Stimulated activated CD8-positive, alpha-beta memory T cell treated with anti-CD3 and anti-CD28 coated beads, Interleukin-4, amount 100 ng/mL, for 1 hour (primary cell): ENCODE measurements at places on chromosomes 2 and 18.

- no peak for DNase-seq
These were observed 150.6 kb downstream of the ZNF236 start for GRCh38 chr18:76972846-76973519.

DNA sequence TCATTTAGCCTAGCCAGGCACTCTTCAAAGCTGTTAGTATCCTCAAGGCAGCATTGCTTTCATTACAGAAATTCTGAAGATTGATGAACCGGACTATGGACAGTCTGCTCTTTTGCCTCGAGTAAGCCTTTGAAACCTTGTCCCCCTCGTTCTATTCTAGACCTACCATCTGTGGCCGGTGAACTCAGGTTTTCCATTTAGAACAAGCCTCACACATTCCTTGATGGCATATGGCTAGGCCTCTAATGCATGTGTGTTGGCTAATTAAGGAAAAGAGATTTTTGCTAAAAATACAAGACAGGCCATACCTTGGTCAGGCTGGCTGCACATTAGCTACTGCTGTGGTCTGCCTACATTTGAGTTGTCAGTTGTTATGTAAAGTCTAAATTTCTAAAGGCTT, 111.8 kb downstream of the CERS6 start:
- DNase-seq, result no peak

DNA sequence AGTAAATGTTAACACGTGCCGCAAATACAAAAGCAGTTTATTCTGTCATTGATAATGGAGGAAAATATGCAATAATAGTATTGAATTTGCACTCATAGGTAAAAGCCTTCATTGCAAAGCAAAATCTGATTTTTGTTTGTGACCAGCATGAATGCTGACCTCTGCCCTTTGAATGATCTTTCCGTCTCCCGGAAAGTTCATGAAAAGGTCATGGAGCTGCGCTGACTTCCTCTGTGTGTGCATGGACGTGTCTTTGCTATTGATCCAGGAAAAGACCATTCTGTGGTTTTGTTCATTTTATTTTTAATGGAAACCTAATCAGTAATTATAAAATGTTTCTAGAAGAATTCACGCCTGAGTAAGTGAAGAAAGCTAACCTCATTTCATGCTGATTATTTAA, 320.0 kb downstream of the MTX2 start:
- no peak for DNase-seq

DNA sequence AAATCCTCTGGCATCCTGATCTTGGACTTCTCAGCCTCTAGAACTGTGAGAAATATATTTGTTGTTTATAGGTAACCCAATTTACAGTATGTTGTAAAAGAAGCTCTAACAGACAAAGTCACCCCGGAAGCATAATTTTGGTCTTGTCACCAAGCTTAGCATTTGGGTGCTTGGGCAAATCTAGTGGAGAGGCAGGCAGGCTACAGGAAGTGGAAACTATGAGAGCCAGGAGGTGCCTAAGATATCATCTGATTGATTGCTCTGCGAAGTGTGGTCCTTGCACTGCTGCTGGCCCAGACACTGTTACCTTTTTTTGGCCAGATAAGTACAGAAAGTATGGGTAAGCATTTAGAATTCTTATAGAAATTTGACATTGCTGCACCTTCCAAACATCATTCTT, 102.9 kb downstream of the CDC42EP3 start:
- DNase-seq, result no peak

DNA sequence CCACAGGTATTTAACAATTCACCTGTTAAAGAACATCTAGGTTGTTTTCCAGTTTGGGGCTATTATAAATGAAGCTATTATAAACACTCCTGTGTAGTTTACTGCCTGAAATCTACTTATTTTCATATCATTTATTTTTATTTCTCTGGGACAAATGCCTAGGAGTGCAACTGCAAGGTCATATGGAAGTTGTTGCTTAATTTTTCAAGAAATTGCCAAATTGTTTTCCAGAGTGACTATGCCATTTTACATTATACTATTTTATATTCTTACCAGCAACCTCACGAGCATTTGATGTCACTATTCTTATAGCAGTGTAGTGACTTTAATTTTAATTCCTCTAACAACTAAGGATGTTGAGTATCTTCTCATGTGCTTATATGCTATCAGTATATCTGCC, 298.4 kb downstream of the EXOC6B start:
- no peak for DNase-seq

GRCh38 chr18:35776473-35776872, 194.9 kb downstream of the GALNT1 start:
- DNase-seq, result no peak

DNA sequence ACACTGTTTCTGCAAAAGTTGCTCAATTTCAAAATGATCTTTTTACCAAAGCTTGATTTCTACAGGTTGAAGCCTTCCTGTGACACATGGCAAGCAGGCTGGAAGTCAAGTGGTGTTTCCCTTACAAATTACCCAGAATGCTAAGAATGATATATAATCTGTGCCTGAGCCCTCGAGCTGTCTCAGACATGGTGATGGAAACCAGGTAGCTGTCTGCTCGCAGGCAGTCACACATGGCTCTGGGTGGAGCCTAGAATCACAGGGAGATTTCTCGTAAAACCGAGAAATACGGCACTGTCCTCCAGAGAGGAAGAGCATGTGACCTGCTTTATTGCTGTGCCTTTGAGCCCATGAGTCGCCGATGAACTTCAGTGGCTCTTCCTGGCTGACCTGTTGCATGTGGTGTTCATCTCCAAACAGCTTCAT, 392.9 kb downstream of the ZNF521 start:
- DNase-seq, result no peak

DNA sequence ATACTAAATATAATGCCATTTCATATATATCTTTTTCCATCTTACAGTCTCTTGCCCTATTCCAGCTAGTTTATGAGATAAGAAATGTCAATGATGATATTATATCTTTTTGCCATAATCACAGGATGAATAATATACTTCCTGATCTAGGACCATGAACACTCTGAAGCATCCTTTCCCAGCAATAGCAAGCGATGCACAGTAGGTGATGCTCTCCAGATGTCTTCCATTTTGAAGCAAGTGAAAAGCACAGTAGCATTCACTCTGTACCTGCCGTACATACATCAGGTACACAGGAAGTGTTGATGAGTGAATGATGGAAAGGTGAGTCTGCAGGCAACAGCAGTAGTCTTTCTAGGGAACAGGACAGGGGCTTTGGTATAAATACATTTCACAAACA, 8.6 kb upstream of the SULT1C4 start:
- no peak for DNase-seq

GRCh38 chr2:174334781-174335251, at the start of gene SP9:
TSS of gene SP9 (plus strand) at chr2:174334954. CDS start at chr2:174335093, 139 bp downstream.
- DNase-seq, result no peak

DNA sequence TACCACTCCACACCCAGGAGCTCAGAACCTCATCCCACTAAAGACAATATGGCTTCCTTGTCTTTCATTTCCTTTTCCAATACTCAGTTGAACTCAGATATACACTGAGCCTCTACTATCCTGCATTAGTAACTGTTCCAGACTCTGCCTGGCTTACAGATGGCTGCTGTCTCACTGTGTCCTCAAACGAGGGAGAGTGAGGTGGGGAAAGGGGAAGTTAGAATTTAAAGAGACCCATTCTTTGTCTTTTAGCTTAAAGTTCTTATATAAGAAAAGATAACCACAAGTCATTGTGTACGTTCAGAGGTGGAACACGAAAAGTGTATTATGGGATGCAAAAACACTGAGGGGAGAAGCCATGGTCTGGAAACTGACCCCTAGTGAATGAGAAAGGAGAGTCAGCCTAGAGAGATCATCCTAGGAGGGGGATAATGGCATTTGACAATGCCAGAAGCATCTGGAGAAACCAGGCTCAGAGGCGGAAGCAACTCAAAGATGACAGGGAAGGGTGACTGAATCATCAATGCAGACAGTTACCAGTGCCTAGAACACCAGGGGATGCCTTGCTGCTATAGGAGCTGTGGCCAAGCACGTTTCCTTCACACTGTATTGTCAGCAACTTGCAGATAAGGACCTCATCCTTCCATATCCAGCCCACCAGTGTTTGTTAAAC, 170.7 kb downstream of the CYRIA start:
- no peak for DNase-seq

- DNase-seq, result no peak
These were observed 71.7 kb upstream of the TTC21B start for GRCh38 chr2:166025313-166025712.

DNA sequence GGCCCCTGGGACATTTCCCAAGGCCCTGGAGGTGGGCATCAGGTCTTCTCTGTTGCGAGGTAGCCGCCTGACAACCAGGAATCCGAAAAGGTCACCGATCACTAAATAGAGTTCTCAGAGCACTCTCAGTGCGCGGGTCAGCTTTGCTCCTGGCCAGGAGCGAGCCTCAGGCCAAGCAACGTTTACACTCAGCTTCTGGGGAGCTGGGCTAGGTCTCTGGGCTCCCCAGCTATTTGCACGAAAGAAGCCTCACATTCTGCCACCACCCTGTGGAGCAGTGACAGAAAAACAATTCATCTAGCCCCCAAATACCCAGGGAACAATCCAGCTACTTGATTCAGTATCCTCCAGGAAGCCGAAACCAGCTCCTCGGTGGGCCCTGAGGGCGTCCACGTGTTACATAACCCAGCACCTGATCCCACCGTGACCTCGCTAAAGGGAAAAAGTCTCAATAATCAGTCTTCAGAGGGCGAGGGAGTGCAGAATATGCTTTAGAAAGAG, 3.3 kb downstream of the SH3BP4 start:
- no peak for DNase-seq

DNA sequence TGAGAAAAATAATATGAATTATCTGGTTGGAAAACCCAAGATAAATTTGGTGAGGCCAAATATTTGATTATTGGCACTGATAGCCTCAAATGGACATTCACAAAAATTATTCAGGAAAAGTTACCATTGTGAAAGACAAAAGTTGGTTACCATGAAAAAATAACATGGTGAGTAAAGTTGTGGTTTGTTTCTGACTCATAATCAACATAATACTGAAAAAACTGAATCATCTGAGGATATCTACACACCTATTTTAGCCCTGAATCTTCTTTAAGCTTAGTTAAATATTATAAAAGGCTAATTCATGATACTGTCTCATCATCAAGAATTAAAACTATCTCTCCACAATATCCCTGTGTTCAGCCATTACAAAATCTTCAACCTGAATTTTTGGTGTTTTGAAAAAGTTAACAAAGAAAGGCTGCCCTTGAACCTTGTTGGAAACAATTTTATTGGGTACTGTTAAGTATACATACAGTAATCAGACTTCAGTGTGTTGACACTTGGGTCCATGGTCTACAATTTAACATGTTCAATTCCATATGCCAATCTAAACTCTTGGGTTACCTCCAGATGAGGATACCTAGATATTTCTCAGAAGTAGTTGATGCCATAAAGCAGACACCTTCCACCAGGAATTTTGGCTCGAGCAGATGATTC, 607.5 kb upstream of the SLC39A10 start:
- DNase-seq, result no peak

- DNase-seq, result no peak
These were observed 20.3 kb downstream of the PLEK start for GRCh38 chr2:68385220-68385906.

GRCh38 chr2:137202318-137202717, 437.0 kb downstream of the THSD7B start:
- DNase-seq, result no peak

DNA sequence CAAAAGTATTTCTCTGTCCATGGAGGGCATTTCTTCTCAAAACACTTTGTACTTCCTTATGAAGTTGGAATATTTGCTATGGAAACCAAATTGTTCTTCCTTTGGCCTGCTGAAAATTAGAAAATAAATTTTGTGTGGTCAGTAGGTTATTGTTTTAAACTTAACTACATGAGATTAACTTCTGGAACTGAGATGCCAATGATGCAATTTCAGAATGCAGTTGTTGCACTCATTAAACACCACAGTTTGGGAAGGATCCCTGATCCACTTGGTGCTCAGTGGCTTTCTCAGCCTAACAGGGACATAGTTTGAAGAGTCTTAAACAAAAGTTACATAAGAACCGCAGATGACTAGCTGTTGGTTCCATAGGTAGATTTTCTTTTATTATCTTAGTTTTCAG, 23.3 kb upstream of the IL1R1 start:
- no peak for DNase-seq

DNA sequence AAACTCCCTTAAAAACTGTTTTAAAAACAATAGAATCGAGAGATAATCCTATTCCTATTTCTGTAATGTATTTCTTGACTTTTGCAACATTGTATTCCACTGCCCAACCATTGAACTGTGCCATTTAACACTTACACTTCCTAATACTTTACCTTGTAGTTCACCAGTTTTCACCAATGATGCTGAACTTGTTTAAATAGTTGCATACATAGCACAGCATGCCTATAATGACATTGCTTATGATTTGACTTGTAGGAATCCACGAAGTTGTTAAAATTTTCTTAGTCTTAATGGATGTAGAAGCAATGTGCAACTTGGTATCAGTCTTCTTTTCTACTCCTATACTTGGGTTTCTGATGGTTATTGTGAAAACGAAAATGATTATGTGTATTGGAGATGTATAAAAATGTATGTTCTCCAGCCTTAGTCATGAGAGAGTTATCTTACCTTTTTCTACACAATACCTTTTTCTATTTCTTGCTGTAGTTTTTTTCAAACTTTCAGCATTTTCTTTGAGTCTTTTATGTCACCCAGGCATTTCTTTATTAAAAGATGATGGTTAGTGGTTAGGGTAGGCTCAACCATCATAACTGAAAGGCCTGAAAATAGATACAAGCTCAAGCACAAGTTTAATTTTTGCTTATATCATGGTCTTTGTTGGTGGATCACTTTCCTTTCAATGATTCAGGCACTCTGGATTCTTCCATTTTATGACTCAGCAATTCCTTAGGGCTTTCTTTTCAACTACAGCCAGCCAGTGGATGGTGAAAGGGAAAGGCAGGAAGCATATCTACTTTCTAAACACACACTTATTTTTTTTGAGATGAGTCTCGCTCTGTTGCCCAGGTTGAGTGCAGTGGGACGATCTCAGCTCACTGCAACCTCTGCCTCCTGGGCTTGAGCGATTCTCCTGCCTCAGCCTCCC, 9.4 kb downstream of the GPD2 start:
- DNase-seq, result no peak

GRCh38 chr2:161997916-161998471, 76.0 kb downstream of the DPP4 start:
- no peak for DNase-seq

- no peak for DNase-seq
These were observed 104.2 kb downstream of the ACKR3 start for GRCh38 chr2:236673823-236674185.

DNA sequence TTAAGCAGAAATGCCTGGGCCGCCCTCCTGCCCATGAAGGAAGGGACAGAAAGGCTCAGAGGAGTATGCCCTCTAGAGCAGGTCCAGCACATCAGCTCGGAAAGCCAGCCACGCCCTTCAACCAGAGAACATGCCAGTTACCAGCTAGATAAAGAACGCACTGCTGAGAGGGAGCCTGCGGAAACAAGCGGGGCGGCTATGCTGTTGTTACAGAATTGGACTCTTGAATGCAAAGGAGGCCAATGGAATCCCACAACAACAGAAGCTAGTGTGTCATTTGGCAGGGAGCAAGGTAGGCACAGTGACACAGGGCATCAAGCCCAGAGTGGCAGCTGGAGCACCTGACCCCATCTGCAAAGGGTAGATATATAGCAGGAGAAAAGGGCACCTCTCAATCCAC, 242.9 kb upstream of the ID2 start:
- no peak for DNase-seq
